ENCODE measurements at places on chromosomes 2 and 18.

DNA sequence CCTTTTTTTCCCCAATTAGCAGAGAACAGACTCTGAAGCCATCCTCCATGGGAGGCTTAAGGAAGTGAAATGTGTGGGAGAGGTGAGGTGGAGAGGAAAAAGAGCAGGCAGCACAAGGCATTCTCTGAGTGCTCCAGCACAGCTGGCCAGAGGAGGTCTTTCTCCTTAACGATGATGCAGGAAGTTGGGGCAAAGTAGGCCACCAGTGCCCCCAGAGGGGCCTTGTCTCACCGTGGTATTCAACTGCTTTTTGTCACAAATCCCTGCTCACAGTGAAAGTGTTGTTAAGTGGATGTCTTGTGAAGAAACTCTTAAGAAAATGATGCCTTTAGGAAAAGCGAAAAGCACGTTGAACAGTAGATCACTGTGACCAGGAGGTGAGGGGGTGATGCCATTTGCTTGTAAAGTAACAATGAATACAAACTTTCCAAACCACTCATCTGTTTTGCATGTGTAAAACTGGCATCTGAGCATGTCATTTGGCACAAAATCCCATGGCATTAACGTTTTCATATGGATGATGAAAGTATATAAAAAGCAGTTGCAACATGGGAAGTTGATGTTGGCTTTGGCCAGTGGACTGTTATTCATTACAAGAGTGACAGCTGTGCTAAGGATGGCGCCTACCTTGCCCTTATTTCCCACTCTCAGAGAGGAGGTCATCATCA lies 49.2 kb upstream of the CDC42EP3 start:
- no peak for DNase-seq

GRCh38 chr2:10788855-10789254 lies 23.7 kb downstream of the PDIA6 start:
- DNase-seq: no peak

DNA sequence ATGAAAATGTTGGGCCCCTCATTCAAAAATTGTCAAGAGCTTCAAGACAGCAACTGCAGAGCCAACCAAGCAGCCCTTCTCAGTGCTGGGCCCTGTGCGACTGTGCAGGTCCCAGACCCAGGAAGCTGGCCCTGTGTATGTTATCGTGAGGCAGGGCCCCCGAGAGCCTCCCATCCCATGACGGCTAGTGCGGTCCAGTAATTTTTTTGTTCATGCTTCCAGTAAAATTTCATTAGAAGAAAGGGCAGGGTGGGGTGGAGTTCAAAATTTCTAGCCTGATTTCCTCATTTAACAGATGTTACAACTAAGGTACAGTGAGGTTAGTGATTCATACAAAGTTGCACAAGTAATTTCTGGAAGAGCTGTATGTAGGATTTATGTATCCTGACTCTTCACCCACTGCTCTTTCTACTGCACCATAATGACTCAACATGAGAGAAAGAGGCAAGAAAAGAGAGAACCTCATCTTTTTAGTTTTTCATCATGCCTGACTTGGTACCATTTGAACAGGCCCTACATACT lies 105.5 kb downstream of the ZEB2 start:
- DNase-seq: no peak

GRCh38 chr2:225270053-225270452 lies 129.5 kb upstream of the NYAP2 start:
- no peak for DNase-seq

- no peak for DNase-seq
These were observed 434.7 kb upstream of the HS6ST1 start for GRCh38 chr2:128753321-128753720.

DNA sequence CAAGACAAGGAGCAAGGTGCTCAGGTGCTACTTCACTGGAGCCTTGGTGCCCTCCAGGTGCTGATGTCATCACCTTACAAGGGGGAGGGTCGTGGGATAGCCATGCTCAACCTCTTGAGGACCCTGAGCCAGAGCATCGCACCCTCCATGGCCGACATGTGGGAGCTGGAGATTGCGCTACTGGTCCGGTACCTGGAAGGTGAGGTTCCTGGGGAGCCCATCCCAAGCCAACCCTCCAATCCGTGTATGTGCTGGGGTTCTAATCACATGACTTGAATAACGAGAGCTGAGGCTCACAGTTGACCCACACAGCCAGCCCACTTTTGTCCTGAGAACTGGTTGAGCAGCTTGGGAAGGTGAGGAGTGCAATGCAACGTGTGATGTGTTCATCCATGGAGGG lies 25.9 kb downstream of the MROH2A start:
- no peak for DNase-seq

- no peak for DNase-seq
These were observed 67.3 kb downstream of the B3GNT2 start for GRCh38 chr2:62263076-62263715.

DNA sequence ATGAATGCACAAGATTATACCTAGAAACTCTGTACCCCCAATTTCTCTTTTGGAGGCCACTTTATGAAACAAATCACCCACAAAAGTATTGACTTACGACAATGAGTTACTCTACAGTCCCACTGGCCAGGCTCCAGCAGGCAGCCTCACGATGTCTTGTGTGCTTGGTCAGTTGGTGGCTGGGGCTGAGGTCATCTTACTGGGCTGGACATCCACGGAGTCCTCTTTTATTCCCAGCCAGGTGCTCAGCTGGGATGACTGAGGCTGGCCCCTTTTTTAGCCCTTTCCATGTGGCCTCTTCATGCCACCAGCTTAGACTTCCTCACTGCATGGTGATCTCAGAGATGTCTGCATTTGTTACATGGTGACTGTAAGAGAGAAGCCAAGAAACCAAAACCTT lies 8.9 kb upstream of the ID2 start:
- DNase-seq: no peak

GRCh38 chr2:182593394-182593975 lies 122.6 kb upstream of the DNAJC10 start:
- DNase-seq: no peak

DNA sequence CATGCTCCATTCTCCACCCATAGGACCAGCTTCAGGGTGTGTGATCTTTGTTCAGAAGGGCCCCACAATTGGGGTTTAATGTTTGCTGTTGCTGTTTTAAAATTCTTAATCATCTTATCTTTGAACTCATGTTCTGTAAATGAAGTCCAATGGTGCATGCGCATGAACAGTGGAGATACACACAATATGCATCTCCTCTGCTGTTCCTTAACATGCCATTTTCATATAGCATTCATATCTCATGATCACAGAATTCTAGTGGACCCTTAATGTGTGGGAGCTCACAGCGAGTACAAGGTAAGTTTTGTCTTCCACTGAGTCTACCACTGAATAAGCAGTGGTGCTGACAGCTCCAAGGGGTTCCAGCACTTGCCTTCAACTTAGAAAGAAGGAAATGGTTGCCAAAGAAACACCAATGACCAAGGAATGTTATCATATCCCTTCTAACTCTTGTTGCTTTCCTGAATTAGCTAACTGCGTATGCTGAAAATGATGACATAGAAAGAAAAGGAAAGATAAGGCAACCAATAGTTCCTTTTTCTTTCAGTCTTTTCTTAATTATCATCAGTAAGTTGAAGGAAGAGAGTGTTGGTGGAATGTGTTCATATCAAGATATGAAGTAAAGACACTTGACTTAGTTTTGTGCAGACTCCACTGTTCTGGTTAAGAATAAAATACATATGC lies 258.9 kb upstream of the FBXO11 start:
- no peak for DNase-seq

DNA sequence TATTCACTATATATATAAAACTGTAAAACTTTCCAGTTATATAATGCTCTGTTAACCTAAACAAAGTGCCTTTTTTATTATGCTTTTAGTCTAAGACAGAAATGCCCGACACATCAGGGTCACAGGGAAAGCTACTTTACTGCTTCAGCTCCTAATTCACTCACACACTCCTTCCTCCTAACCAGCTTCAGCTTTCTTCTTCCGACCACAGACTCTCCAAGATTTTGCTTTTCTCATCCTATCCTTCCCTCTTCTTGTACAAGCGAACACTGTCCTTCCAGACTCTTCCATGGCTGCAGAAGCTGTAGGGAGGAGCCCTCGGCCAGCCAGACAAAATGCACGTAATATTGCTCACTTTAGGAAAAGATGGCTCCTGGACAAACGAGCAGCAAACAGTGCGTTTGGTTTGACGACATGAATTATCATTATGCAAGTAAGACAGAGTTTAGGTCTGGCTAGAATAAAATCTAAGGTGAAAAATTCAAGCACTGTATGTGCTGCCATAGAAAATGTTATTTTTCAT lies 47.5 kb upstream of the HNRNPA3 start:
- DNase-seq: no peak

DNA sequence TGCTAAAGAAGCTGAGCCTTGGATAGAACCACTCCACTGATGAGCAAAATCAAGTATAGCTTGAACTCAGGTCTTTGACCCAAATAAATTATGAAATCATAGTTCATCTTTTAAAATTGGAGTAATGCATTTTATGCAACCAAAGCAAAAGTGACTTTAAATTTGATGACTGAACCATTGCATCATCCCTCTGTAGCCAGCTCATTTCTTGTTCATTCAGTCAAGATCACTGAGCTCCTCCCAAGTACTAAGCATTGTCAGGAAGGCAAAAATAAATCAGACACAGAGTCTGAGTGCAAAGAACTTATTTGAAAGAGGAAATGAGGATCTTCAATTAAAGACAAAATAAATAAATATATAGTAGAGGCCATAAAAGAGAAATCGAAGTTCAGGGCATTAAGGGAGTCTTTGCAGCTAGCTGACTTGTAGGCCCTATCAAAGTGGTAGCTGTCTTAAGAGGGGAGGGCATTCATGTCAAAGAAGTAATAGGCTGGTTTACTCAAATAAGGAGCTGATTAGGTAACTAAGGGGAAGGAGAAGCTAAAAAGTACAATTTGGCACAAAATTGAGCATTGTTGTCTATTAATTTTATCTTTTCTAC lies 411.8 kb downstream of the MTX2 start:
- DNase-seq: no peak

DNA sequence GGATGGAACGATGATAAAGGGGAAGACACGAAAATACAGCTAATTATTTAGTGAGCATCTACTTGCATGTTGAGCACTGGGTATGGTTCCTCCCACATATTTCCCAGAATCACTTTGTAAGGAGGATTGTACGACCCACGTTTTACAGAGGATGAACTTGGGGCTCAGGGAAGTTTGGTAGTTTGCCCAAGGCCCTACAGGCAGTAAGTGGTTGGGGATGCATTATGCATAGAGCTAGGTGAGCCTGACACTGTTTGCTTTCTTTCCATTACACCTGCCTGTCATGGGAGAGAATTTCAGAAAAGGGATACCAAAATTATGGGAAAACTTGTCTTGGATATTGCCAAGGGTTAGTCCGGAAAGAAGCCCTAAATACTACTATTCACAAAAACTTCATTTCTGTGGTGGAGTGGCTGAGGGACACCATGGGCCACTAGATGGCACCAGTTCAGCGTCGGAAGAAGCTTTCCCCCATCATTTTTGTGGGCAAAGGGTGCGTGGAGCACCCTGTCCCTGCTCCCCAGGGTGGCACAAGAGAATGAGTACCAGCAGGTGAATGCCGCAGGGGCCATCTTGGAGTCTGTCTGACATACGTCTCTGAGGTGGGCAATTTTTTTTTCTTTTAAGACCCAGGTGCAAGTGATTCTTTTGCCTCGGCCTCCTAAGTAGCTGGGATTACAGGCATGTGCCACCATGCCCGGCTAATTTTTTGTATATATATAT lies 23.5 kb upstream of the C18orf32 start:
- DNase-seq: no peak

DNA sequence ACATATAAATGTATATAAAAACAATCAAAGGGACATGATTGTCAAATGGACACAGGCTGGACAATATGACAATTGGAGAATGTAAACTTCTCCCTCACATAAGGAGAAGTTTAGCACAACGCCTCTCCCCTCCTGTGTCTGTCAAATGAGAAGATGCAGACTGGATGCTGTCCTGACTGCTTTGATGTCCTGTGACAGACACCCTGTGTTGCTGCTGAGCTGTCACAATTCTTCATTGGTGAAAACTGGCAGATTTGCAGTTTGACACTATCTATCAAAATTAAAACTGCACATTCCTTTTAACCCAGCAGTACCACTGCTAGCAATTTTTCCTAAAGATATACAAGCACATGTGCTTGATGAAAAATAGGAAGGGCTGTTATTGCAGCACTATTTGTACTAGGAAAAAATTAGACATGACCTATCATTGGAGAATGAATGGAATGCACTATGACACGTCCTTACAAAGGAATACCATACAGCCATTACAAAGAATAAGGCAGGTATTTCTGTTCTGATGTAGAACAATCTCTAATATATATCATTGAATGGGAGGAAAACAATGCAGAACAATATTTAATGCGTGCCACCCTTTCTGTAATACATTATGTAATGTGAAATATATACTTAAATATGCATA lies 12.4 kb downstream of the DPYSL5 start:
- no peak for DNase-seq

DNA sequence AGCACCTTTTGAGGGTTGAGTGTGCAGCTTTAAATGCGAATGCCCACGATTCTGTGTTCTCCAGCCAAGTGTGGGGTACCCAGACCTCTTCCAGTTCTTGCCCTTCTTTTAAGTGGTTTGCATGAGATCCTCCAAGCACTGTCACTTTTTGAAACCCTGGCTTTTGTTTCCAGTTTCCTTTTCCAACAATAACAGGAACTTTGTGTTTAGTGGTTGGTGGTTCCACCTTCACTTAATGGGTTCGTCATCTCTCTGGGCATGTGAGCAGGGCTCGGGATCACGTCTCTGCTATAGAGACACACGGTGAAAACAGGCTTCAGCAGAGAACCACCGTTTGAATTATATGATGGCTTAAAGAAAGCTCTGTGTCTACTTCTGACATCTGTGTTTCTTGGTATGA lies 197.6 kb downstream of the LDLRAD4 start:
- no peak for DNase-seq

- no peak for DNase-seq
These were observed 871 bp upstream of the ALS2 start for GRCh38 chr2:201781557-201782051.

DNA sequence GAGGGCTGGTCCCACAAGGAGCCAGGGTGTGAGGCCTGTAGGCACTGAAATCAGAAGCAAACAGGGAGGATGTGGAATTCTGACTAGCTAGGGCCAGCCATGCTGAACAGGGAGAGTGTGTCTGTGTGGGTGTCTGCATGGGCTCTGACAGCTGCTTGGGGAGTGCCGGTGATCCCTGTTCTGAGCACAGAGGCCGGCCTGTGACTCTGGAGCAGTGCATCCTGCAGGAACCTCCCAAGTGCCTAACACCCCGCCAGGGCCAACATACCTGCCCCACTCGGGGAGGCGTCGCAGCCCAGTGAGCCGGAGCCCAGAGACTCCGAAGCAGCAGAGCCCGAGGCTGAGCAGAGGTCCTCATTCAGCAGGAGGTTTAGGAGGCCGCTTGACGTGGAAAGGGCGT lies 11.5 kb upstream of the HES6 start:
- DNase-seq: peak; percentile 79

- DNase-seq: no peak
These were observed 11.0 kb upstream of the HK2 start for GRCh38 chr2:74822771-74823566.
